ENCODE measurements at places on chromosomes 16 and 17.

- DNase-seq: no peak
These were observed 4.5 kb downstream of the RANBP10 start for GRCh38 chr16:67801883-67802282.

- no peak for DNase-seq
These were observed 18.9 kb downstream of the MYBBP1A start for GRCh38 chr17:4536259-4536741.

- no peak for DNase-seq
These were observed 48.4 kb downstream of the CLEC16A start for GRCh38 chr16:10992797-10993196.

- no peak for DNase-seq
These were observed 17.5 kb upstream of the ADCY7 start for GRCh38 chr16:50248845-50249244.

DNA sequence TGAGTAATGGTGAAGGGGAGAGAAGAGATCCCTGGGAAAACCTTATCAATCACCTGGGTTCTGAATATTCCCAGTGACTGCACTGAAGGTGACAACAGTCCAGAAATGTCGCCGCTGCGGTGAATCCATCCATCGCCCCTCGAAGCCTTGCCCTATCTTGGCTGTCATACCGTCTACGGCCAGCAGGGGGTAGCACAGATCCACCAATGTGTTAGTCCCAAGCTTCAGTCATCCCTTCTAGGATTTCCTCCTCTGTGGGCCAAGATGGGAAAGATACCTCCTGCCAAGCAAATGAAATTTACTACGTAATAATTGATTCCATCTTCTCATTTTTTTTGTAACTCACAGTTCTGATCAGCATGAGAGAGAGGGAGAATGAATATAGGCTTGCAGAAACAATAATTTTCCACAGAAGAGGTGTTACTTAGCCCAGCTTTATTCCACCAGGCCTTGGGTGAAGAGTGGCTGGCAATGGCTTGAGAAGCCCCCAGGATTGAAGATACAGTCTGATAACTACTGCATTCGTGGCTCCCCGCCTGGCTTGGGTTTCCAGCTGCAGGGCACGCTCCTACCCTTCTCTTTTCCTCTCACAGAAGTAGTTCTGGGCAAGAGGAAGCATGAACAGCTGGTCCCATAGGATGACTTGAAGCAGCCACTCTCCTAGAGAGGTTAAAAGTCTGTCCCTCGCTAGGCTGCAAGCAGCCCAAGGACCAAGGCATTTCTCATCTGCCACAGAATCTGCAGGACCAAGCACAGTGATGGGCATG lies 2.6 kb upstream of the FMNL1 start:
- DNase-seq: peak; percentile 80

Measured in left lobe of liver (tissue), 2 donors.